NCI-H187 (cell line): ENCODE measurements at places on chromosomes 13 and 19.

GRCh38 chr13:75547917-75548316 is 1.7 kb upstream of the UCHL3 start:
- DNase-seq, result no peak

DNA sequence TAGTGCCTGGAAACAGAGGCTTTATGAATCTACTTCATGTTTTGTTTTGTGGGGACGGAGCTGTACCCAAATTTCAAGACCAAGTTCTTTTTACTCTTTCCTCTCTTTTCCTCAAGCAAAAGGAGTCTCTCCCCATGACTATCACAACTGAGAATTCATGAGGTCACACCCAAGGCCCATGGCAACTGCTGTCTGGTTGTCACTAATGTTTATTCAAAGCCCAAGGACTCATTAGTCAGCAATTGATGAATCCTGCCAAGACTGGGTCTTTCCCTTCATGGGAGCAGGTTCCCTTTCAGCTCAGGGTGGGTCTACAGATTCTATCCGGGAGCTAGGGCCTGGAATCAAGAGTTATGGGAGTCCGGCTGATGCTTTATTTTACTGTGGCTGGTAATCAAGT is 441.5 kb upstream of the PCDH20 start:
- DNase-seq, result no peak

- no peak for DNase-seq
Observed at GRCh38 chr13:19622193-19622592, 11.3 kb upstream of the MPHOSPH8 start.

DNA sequence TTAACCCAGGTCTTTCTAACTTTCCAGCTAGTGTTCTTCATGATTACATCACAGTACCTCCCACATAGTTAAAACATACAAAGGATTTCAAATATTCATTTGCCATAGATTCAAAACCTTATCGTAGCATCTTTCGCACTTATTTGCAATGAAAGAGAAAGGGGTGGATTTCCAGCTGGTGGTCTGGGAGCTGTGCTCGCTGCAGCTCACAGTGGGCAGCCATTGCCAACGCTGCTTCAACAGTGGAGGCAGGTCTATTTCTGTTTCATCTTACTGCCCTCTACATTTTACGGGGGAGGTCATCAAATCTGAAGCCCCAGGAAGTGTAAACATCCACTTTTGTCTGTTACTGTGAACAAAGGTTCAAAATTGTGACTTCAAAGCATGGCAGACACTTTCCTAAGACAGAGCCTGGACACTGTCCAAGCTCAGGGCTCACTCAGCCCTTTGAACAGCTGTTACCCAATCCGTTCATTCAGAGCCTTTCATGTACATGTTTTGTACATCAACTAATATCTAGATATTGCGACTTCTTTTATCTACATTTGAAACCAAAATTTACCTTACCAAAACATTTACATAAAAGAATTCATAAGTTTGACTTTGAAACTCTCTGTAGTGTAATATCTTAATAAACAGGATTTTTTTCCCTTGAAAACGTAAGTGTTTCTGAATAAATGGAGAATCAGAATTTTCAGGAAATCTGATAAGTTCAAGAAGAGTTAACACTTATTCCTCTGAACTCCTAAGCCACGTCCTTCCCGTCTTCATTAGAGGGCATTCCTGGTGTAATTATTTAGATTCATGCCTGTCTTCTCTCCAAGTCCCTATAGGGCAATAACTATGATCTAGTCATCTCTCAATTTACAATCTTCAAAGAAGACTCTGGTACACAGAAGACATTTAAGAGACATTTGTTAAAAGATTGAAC is 25.1 kb downstream of the STARD13 start:
- DNase-seq, result no peak

DNA sequence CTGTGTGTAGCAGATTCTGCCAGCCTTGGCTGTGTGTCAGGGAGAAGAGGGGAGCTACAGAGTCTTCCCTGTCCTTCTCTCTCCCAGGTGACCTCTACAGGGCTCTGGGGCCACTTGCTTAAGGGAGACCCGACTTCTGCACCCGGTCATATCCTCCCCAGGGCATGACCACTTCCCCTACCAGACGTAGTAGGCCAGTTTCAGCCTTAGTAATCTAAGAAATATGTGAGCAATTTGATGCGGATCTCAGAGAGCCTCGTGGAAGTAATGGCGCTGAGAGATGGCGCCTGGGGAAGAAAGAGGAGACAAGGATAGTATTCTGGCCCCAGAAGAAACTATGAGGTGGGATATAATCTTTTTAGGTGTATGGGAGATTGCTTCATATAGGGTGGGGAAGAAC is 41.9 kb downstream of the NFIX start:
- no peak for DNase-seq

- no peak for DNase-seq
Observed at GRCh38 chr13:33509642-33510229, 224.2 kb upstream of the STARD13 start.

GRCh38 chr19:40366697-40367561 is 18.4 kb downstream of the PLD3 start:
- no peak for DNase-seq

DNA sequence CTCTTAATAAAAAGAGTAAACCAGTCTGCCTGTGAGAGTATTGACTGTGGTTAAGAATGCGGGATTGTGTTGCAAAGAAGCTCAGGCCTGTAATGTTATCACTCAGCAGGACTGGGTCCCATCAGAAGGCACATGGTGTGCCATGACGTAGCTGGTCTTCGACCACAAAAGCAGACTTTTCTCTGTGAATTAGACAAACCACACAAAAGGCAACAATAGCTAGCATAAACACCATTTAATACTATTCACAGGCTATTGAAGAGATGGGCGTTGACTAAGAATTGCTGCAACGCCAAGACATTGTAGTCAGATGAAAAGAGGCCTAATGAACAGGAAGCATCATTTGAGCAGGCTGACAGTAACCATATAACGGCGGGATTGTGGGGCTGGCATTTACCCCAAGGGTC is 235.6 kb upstream of the SOX21 start:
- DNase-seq, result no peak

- DNase-seq, result no peak
Observed at GRCh38 chr13:57633141-57633949, 1.8 kb downstream of the PCDH17 start.

DNA sequence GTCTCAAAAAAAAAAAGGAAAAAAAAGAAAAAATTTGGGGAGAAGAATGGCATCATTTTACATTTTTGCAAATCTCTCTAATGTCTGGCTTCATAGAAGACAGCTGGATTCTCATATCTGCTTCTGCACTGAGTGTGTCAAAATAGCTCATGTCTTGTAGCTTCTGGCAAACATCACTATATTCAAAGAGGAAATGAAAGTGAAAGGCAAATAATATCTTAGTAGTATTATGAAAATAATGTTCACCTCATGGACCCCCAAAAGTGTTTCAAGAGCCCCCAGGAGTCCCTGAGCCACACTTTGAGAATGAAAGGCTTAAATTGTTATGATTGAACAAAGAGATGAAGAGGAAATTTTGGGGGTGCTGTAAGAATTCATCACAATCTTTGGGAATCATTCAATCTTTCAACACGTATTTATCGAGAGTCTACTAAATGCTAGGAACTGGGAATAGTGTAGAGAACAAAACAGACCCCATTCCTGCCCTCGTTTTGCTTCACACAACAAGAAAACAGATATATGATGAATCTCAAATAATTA is 1.2 kb upstream of the SLC6A16 start:
- no peak for DNase-seq

- peak; percentile 31 for DNase-seq
Observed at GRCh38 chr19:39671739-39672363, 16.1 kb downstream of the LGALS16 start.

DNA sequence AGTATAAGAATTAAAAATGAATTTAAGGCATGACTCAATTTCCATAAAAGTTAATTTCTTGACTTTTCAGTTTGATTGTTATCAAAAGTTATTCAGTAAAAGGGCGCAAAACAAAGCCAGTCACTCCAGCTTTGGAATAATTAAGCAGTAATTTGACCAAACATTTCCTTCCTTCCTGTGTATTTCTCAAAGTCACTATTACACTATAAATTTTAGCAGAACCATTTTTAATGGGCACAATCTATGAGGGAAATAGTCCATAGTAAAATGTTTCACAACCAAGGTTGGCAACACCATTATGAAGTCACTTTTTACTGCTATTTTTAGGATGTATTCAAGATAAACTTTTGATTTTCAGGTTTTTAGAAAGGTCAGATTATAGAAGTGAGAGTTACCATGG is 91.0 kb downstream of the DACH1 start:
- DNase-seq, result no peak

DNA sequence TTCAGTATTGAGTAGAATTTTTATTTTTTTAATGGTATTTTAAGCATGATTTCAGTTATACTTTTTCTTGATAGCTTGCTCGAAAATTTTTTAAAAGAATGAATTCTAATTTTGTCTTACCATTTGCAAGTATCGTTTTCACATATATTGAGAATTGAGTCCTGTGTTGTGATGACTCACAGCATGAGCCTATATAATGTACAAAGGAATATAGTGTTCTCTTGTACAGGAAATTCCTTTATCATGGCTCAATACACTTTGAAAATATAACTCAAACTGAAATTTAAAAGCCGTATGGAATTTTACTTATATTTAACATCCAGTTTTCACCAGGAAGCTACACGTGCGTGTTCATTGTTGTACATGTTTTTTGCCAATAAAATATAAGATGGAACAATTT is 161.1 kb upstream of the TMTC4 start:
- no peak for DNase-seq

DNA sequence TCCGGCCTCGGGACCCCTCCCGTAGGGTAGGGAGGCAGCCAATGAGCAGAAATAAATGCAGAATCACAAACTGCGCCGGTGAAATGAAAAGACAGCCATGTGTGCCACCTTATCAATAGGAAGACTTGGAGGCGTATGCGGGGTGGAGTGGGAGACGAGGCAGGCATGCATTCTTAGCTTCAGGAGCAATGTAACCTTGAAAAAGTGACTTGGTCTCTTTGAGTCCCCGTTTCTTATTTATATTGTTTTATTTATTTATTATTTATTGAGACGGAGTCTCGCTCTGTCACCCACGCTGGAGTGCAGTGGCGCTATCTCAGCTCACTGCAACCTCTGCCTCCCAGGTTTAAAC is 16.0 kb downstream of the SSC5D start:
- DNase-seq, result no peak

DNA sequence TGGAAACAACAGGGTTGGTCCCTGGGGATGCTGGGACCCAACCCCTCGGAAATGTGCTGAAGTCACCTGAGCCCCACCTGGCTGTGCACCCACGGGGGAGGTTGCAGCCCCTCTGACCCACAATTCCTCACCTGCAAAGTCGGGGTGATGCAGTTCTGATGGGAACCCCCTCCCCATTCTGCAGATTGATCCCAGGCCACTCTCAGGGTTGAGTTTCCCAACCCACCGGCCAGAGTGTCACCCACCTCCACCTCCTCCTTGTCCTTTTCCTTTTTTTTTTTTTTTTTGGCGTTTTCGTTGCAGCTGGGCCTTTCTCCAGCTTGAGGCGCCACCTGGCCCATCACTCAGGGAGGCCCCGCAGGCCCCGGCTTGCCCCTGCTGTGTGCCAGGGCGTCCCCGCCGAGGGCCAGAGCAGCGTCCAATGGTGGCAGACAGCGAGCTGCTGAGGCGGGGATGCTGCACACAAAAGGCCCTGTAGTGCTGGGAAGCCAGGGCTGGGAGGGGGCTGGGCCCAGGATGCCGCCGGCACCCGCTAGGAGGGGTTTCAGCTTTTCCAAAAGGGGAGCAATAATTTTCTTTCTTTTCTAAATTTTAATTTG is 4.6 kb downstream of the PIK3R2 start:
- no peak for DNase-seq

- no peak for DNase-seq
Observed at GRCh38 chr13:21913010-21913409, 242.1 kb downstream of the FGF9 start.

DNA sequence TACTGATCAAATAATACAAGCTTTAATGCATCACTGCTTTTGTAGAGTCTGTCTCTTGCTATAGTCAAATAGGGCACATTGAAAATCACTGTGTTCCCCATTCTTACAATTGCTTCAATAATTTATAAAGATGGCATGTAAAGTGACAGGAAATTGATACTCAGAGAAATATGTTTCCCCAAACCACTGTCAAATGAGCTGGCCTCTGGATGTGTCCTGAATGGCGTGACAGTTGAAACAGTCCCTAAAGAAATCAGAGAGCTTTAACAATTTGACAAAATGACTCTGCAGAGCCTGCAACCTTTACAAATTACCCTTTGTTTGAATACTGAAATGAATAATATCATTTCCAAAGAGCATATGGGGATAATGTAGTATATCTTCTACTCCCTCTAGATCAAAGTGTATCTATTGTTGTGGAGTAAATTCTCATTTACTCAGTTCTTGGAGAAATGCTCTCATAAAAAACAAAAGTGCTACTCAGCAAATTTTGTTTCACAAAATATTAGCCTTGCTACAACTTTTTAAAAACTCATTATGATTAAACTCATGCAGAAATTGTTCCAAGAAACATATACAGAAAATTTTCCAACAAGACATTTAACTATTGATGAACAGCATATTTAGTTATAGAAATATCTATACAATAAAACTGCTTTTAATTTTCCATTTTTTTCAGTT is 763.2 kb upstream of the SPRY2 start:
- DNase-seq, result no peak

DNA sequence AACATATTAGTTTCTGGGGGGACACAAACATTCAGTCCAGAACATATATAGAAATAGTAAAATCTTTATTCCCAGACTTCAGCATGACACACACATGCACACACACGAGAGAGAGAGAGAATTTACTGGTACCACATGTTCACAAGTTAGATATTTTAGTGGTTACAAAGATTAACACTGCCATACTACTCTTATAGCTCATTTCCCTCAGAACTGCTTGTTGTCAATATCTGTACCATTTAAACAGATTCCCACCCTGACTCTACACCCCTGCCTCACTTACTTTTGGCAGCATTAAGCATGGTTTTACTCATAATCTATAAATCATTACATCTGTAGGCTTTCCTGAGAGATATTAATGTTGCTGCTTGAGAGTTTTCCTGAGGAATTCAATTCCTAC is 524.7 kb upstream of the HTR2A start:
- no peak for DNase-seq

DNA sequence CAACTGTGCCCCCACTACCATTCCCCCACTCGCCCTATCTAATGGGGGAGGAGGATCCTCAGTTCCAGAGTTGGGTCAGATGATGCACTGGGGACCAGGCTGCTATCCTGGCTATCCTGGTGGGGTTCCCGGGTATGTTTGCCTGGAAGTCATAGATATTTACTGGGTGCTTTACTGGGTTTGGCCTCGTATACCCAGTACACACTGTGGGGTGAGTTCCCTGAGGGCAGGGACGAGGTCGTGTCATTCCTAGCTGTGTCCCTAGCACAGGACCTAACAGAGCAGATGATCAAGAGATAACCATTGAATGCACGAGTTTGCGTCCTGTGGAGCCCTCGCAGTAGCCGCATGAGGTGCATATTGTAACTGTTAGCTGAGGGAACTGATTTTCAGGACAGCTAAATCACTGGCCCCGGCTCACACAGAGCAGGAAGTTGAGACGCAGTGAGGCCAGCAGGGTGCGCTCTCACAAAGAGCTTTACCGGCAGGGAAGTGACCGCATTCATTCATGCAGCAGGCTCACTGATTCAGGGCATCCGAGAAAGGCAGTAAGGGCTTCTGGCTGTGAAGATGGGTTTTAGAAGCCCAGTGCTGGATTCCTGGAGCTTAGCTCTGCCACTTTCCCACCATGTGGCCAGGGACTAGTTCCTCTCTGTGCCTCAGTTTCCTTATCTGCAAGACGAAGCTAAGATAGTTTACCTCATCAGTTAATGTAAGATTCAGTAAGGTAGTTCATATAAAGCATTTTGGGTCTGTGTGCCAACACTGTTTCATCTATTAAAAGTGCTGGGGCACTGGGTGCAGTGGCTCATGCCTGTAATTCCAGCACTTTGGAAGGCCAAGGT is 6.0 kb downstream of the RUVBL2 start:
- no peak for DNase-seq

- DNase-seq, result no peak
Observed at GRCh38 chr13:74931698-74932433, 550.1 kb downstream of the TBC1D4 start.
